NCI-H1092 treated with DMSO at 0.1 percent for 48 hours (cell line): ENCODE measurements at places on chromosomes 16 and 17.

- DNase-seq, result no peak
Observed at GRCh38 chr16:49596068-49596467, 222.5 kb downstream of the C16orf78 start.

DNA sequence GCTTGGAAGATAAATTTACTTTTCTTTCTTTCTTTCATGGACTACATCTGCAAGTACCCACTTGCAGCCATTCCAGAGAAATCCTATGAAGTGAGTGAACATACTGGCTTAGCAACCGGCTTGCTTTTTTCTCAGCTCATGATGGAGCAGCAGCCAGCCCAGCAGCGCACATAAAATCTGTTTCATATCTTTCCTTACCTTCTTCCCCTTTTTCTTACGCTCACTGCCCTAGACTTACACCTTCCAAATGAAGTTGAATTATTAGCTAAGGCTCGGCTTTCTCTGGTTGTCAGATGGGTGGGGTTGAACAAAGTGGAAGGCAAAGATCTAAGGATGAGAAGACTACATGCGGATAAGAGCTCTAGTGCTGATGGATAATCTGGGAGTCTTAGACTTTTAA lies 13.9 kb upstream of the ABCA8 start:
- no peak for DNase-seq

- no peak for DNase-seq
Observed at GRCh38 chr16:80092681-80093080, 448.1 kb upstream of the DYNLRB2 start.

DNA sequence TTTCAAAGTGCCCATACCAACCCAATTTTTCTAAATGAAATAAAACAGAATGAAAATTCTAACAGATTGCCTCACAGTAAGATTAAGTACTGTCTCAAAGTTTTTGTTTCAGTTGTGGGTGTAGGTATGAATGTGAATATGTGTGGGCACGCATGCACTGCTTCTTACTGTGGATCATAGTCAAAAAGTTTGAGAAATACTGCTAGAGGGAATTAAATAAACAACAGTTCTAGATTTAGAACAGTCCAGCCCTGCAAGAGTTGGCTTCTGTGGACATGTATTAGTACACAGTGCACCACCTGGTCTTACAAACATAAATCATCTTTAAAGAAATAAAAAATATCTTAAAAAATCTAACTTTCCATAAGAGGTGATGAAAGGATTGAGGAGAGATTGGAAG lies 8.4 kb downstream of the ZNF652 start:
- DNase-seq, result no peak

DNA sequence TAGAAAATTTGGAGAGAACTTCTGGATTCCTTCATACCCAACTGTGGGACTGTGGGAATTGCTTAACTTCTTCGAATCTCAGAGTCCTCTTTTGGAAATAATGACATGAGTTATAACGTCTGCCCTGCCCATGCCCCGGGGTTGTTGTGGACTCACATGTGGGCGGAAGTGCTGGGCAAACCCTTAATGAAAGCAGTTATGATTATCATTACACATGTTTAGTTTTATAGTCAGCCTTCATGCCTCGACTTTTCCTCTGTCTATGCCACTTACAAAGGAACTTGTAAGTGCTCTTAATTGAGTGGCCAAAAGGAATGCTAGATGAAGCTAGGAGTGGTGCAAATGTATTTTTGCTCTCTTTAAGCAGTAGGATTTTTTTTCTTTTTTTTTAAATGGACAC lies 3.9 kb downstream of the KRT27 start:
- no peak for DNase-seq

DNA sequence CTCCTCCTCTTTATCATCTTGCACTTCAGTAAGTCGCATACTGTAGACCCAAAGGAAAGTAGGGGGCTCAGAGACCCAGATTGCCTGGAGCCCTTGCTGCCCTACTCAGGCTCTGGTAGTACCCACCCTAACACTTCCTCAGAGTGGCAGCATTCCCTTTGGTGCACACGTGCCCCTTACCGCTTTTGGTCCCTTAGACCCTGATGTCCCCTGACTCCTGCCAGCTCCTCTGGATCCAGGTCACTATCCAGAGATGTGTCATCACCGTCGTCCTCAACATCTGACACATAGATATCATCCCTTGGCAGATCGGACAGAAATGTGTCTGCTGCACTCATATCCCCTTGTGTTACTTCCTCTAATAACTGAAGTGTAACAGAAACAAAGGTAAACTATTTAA lies 5.4 kb upstream of the PSMC5 start:
- no peak for DNase-seq

DNA sequence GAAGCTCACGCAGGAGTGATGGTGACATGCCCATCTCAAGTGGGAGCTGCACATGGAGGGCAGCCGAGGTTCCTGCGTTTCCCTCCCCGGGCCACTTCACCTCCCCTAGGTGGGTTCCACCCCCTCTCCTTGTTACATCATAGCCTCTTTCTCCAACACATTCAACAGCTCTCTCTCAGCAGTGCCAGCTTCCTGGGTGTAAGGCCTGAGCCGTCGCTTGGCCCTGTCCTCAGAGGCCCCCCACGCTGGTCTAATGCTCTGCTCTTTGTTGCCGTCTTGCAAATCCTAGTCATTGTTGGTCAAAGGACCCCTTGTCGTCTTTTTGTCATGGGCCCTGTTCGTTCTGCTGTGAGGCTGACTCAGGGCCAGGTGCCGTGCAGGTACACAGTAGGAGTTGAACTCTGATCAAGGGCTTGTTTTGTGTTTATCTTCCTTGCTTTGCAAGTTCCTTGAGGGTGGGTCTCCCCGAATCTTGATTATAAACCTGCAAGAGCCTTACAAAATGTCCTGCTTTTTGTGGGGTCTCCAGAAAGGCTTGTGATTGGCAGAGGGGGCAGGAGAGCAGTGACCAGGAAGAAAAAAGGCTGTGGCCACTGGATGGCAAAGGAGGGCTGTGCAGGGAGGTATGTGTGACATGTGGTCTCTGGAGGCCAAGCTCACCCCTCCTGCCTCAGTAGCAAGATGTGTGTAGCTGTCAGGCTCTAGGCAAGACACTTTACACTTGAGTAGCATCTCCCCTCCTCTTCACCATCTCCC lies 136.6 kb downstream of the CCDC182 start:
- no peak for DNase-seq

DNA sequence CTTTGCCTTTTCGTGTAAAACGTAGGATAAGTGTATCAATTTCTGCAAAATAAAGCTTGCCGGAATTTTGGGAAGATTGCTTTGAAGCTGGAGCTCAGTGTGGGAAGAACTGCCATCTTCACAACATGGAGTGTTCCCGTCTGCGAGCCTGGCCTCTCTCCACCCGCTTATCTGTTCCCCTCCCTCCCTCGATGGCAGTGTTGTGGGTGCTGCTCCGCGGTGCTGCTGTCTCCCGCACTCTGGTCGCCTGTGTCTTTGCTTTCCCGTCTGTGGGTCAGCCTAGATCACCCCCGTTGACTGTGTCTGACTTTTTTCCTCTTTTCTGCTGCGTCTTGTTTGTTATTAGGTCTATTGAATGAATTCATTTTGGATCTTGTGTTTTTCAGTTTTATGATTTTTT lies 17.0 kb downstream of the ACSF3 start:
- no peak for DNase-seq

DNA sequence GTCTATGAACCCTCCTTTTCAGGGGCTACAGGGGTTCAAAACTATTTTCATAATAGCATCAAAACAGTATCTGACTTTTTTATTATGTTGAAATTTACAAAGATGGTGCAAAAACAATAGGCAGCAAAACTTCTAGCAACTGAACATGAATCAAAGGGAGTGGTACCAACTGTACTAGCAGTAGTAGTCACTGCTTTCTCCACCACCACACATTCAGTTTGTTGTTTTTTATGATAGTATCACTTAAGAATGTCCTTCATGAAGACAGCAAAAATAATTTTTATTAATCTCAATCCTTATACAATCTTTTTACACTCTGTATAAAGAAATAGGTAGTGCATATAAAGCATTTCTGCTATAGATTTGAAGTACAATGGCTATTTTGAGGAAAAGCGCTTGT lies 47.6 kb downstream of the MED13 start:
- no peak for DNase-seq

- no peak for DNase-seq
Observed at GRCh38 chr17:76036497-76037261, 9.6 kb upstream of the EVPL start.

GRCh38 chr17:76382351-76382802 lies 2.0 kb upstream of the SPHK1 start:
- no peak for DNase-seq

- DNase-seq, result no peak
Observed at GRCh38 chr17:15145621-15146020, 119.5 kb downstream of the PMP22 start.

- DNase-seq, result no peak
Observed at GRCh38 chr16:1706386-1707192, 594 bp downstream of the MAPK8IP3 start.

DNA sequence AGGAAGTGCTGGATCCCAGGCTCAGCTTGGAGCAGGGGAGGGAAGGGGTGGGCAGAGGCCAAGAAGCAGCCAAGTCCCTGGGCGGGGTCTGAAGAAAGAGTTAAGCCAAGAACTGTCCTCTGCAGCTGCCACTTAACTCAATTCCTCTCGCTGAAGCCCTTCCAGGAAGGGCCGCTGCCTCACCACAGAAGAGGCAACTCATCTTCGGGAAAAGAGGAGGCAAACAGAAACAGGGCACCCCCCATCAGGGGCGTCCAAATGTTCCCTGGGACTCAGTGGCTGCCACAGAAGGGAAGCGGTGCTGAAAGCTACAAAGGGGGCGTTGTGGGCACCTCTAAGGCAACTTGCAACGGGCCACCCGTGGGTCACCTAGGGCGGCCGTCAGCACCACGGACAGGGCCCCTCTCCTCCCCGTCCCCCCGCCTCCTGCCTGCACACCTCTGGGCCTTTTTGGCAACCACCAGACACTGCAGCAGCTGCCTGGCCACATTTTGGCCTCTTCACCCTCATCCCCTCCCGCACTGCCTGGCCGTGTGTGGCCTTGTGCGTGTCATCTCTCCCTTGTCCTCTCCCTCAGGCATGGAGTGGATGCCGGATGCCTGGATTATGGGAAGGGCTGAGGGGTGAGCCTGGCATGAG lies 2.5 kb downstream of the TLCD3B start:
- DNase-seq, result no peak

DNA sequence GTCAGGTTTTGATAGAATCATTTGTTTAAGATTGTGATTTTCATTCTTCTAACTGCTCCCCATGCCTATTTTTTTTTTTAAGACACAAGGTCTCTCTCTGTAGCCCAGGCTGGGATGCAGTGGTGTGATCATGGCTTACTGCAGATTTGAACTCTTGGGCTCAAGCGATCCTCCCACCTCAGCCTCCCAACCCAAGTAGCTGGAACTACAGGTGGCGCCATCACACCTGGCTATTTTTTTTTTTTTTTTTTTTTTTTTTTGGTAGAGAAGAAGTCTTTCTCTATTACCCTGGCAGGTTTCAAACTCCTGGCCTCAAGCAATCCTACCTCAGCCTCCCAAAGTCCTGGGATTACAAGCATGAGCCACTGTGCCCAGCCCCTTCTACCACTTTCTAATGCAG lies 223.3 kb downstream of the CBLN1 start:
- no peak for DNase-seq

DNA sequence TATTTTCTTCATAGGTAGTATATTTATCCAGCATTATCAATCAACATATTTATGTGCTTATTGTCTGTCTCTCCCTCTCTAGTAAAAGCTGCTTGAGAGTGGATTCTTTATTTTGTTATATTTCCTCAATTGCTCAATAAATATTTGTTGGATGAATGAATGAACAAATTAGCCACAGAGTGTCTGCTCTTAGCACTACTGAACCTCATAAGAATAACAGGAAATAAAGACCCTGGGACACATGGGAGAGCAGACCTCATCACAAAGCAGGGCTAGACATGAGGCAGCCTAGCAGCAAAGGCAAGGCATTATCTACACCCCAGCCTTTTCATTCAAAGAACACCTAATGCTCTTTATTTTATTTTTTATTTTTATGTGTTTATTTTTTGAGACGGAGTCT lies 34.9 kb upstream of the TANC2 start:
- DNase-seq, result no peak

- no peak for DNase-seq
Observed at GRCh38 chr17:21376759-21377690, 868 bp downstream of the KCNJ12 start.

- DNase-seq, result peak; percentile 86
Observed at GRCh38 chr17:48283411-48283810, 146.6 kb downstream of the SKAP1 start.

GRCh38 chr16:629185-629832 lies 1.5 kb upstream of the WFIKKN1 start:
- no peak for DNase-seq

DNA sequence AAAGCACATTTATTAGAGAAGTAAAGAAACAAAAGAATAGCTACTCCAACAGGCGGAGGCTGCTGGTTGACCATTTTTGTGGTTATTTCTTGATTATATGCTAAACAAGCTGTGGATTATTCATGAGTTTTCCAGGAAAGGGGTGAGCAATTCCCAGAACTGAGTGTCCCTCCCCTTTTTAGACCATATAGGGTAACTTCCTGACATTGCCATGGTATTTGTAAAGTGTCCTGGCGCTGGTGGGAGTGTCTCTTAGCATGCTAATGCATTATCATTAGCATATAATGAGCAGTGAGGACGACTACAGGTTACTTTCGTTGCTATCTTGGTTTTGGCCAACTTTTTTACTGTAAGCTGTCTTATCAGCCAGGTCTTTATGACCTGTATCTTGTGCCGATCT lies 12.2 kb upstream of the HS3ST4 start:
- DNase-seq, result no peak

DNA sequence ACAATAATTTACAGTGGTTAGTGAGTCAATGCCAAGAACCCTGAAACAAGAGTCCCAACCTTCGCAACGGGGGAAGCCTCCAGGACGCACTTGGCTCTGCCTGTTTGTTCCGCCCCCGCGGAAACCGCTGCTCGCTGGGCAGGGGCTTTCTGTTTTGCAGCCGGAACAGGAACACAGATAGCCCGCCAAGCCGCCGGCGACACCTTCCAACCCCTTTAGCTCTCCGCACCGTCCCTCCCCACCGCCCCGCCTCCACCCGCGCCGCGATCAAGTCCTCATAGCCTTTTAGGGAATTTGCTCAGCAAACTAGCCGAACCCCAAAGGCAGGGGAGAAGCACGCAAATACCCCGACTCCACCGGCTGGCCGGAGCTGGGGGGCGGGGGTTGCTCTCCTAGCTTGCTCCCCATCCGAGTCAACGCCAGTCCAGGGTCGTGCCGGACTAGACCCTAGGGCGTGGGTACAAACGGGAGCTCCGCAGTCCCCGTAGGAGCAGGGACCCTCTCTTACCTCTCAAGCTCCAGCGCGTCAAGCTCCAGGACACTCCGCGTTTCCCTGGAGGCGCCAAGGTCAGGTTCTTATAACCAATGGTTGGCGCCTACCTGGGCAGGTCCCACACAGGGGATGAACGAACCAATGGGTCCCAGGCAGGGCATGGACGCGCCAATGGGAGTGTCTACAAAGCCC lies at the start of gene SLFN13:
SLFN13 (minus strand) TSS at position 553 of the 685 bp plus-strand sequence. CDS start 3,086 bp downstream, outside the sequence.
- peak; percentile 10 for DNase-seq

- no peak for DNase-seq
Observed at GRCh38 chr16:510066-510825, 17.3 kb upstream of the CAPN15 start.
